ENCODE measurements at places on chromosomes 1 and 21. TPM values are rescaled to one million over a fixed set of nuclear protein-coding genes. Genes with fewer than 3 reads are reported as not detected.

GRCh38 chr1:178947677-178947981, 76.8 kb upstream of the ANGPTL1 start:
- DNase-seq, result no peak

- DNase-seq, result peak; percentile 18
These were observed 619 bp downstream of the BCL9 start for GRCh38 chr1:147541672-147542568.

The S100A2 gene
- 2.3 TPM for total RNA-seq

DNA sequence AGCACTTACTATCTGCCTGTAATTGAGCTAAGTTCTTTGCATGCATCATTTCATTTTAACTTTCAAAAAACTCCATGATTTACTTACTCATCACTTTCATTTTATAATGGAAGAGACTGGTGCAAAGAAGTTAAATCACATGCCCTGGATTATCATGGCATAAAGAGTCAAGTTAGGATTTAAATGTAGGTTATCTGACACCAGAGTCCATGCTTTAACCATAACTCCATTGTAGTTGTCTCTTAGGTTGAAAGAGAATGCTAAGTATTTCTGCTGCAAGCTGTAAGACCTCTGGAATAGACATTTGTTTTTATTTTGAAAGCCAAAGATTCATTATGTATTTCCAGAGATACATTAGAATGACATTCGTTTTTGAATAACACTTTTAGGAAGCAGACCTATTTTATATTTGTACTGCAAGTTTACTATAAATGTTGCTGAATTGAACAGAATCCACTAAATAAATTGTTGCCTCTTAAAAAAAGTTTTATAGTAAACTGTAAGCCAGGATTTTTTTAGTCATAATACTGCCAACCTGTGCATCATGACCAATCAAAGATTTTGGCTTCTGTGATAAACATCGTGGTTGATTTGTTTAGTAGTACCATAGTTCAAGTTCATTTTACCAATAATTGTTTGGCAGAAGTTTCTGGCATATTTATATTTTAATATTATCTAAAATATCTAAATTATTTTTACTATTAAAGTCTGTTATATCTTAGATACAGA, 26.1 kb downstream of the CFH start:
- no peak for DNase-seq

The PADI3 gene
- not detected for total RNA-seq

DNA sequence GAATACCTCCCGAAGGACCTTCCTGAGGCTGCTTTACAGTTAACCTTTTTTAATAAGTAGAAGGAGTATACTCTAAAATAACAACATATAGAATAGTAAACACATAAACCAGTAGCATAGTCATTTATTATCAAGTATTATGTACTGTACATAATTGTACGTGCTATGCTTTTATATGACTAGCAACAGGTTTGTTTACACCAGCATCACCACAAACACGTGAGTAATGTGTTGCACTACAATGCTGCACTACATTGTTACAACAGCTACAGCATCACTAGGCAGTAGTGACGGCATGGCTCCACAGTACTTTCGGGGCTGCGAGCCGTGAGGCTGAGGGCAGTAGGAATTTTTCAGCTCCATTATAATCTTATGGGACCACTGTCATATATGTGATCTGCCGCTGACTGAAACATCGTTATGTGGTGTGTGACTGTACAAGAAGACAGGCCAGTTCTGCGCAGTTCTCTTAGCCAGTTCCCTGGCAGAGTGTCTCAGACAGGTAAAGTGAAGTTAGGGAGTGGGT, 82.8 kb upstream of the LRRC8D start:
- no peak for DNase-seq

DNA sequence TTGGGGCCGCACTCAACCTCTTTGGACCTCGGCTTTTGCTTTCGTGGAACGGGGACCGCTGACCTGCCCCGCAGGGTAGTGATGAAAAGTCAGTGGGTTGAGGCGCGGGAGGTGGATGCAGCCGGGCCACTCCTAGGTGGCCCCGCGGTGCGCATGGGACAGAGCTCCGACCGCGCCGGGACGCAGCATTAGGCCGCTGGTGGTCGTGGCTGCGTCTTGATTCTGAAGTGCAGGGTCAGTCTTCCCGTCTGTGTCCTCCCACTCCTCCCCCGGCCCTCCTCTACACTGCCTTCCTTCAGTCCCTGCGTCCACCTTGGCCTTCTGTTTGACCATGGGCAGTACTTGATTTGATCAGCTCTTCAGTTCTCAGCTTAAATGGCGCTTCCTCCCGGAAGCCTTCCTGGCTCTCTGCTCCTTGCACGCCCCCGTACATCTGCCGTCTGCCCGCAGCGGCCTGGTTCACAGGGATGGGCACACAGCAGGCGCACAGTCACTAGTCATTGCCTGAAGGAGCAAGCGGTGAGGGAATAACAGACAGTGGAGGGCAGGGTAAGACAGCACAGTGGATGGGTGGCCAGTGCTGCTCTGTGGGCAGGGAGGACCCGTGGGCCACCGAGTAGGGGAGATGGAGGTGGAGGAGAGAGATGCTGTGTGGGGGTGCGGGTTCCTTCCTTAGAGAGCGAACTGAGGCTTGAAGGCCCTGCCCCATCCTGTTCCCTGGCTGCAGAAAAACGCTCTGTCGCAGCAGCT, 633 bp downstream of the THEMIS2 start:
- DNase-seq, result no peak

The LHX8 gene
- total RNA-seq, result not detected

GRCh38 chr1:147545133-147545532, 3.8 kb downstream of the BCL9 start:
- DNase-seq, result no peak

DNA sequence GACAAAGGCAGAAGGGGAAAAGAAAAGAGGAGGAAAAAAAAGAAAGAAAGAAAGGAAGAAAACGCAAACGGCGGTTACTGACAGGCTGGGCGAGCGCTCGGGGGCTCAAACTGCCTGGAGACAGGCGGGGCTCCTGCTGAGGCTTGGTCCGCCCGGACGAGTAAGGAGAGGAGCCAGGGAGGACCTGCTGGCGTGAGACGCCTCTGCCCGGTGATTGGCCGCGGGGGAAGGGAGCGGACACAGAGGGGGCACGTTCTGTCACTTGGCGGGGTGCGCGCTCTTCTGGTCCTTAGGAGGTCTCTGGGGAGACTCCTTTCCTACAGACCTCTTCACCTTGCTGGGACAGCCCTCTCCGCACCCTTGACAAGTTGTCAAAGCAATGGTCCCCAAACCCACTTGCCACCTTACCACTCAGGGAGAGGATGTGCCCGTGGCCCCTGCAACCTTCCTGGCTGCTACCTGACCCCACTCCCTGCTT, 791 bp upstream of the PIK3R3 start:
- DNase-seq, result peak; percentile 18

Measured in tibial nerve (tissue), 4 donors.